ENCODE measurements at places on chromosomes 3 and 15.
A peak's percentile ranks its signal among the peaks of the same experiment; 100 is the strongest.

DNA sequence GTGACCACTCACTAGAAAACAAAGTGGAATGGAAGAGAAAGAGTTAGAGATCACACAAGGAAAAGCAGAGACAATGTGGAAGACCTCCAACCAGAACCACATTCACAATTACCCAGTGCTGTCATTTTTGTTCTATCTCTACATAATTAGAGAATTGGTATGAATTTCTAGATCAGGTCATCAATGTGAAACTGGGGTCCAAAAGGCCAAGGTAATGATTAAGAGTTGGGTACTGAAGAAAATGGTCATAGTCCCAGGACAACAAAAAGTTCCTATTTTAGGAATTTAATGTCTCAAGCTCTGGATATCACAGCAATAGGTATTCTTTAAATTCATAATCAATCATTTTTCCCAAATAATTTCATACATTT lies 84.7 kb upstream of the PPIB start:
- DNase-seq, result no peak

DNA sequence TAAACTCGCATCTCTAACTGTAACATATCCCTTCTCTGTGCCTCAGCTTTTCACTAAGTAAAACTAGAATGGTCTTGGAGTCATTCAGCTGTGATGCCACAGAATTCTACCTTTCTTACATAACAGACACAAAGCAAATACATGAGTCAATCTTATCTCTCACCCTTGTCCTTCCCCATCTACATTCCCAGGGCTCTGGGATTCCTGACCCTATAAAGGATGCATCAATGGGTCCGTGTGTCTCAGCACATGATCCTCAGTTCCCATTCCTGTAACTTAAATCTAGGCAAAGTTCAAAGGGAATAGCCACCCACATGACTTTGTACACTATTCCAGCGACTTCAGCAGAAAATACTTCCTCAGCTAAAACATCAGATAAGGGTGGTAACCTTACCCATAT lies 11.8 kb upstream of the ARL8B start:
- DNase-seq, result no peak

GRCh38 chr3:10387881-10388609 lies 67.1 kb upstream of the SEC13 start:
- DNase-seq, result no peak

GRCh38 chr3:138908846-138909245 lies 38.1 kb downstream of the FOXL2 start:
- no peak for DNase-seq

DNA sequence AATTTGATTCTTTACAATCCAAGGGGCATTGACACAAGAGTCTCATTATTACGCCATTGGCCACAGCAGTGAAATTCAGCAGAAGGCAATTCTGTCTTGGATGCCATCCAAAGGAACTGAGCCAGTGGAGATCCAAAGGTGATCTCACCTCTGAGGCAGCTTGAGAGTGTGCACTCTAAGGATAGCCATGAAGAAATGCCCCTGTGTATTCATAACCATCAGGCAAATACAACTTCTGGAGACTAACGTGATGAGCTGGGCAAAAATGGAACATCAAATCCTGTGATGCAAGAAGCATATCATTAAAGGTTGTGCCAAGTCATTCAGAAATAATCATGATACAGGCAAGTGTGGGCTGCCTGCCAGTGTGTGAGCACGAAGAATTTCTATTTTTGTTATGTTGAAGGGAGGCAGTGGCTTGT lies 41.4 kb downstream of the ROBO2 start:
- no peak for DNase-seq

DNA sequence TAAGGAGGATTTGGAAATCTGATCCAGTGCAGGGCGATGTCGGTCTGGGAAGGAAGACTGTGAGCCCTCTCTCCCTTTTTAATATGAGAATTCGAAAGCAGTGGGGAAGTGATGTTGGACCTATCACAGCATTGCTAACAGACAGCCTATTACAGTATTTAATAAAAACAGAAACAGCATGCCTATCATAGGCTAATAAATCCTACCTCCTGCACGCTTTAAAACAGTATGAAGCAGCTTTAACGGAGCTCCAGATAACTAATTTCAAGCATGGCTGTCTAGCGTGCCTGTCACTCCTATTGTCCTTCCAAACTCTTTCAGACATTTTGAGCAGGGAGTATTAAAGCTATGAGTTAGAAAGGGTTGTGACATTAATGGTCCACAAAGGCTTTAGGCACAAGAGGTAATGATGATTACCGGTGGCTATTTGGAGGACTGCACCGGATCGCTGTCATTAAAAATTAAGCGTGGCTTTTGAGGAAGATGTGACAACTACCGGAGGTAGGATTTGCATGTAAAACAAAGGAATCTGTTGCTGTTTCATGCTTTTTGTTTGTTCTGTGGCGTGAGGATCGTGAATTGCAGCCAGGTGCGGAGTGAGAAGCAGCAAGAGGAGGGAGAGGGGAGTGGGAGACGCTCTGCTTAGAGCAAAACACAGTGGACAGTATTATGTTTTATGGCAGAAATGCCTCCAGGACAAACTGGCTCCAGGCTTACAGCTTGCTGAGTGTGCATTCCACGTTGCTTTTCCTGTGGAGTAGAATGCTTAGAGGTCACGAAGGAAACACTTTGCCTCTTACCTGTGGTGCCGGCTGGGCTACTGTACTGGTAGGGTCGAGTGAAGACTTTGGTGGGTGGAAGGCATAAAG lies at the start of gene KCNMB2:
TSS of gene KCNMB2 (plus strand) at position 226 of the 869 bp plus-strand sequence.
- no peak for DNase-seq

DNA sequence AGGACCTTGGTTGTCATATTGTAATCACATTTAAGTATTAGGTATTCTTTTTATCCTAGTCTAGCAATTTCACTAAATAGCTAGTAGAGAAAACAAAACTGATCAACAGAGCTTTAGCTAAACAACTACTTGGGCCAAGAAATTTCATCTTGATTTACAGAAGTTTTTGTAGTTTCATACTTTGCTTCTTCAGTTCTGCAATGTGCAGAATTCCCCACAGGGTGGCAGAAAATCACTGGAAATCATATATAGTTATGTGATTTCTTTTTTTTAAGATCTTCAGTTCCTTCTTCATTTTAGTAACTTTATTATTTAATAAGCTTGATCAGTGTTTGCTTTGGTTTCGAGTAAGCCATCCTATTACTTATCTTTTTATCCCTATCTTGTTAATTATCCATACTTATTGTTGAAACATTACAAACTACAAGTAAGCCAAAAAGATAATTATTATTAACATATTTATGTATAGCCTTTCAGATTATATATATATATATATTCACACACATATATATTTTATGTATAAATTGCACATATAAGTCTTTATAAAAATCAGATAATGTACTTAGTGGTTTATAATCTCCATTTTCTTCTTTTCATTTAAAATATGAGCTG lies 2.2 kb upstream of the BNIP2 start:
- no peak for DNase-seq

GRCh38 chr3:119579366-119580066 lies at the start of gene ADPRH:
ADPRH (plus strand) TSS chr3:119579492; CDS start chr3:119582170, 2,678 bp downstream.
- peak; percentile 92 for DNase-seq

DNA sequence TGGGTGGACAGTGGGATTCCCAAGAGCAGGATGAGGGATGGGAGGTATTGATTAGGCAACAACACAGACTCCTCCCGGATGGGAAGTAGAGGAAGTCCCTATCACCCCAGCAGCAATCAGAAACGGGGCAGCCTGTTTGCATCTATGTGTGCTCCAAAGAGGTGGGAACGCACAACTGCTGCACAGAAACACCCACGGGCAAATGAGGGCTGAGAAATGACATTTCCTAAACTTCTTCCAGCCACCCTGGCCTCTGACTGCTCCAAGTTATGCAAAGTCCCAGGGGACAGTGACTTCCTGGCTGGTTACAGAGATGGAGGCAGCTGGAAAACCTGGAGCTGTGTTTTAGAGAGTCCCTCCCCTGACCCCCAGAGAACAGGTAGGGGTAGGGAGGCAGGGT lies 42.6 kb downstream of the HCN4 start:
- DNase-seq, result peak; percentile 50

DNA sequence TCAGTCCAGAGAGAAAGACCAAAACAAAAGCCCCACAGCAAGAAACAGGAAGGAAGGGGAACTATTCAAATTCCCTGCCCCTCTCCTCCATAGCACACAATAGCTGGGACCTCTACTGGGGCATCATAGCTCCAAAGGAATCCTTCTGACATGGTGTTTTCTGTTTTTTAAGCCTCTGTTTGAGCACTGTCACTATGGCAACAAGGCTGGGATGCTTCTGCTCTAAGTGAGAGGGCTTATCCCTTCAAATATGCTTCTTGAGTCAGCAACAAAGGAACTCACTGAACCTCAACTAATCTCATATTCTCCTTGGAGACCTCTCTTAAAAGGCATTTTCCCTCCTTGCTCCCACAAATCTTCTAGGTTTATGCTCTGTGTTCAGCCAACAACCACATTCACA lies 40.5 kb downstream of the MYLK start:
- peak; percentile 13 for DNase-seq

DNA sequence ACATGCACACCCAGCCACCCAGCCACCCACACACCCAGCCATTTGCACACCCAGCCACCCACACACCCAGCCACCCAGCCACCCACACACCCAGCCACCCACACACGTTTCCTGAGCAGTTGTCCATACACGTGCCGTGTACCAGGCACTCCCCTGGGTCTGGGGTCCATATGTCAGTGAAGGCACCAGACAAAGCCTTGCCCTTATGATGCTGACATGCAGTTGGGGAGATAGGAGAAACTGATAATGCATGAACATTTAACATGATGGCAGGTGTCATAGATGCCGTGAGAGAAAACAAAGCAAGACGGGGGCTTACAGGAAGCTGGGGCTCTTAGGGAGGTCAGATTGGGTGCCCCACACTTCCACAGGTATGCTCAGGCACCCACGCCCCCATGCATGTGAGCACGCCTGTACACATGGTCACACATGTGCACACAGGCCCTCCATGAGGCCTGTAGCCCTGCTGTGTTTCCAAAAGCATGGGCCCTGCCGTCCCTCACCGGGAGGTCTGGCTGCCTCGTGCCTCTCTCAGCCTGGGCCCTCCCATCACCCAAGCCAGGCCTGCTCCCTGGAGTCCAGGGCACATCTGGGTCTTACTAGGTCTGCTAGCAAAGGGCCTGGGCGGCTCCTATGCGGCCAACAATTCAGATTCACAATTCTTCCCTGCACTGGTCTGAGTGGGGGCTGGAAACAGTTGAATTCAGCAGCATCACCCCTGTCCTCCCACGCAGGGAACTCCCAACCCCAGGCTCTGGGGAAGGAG lies 3.6 kb upstream of the DNAJB8 start:
- no peak for DNase-seq

- DNase-seq, result no peak
Observed at GRCh38 chr15:55457401-55458022, 49.2 kb downstream of the PIERCE2 start.

DNA sequence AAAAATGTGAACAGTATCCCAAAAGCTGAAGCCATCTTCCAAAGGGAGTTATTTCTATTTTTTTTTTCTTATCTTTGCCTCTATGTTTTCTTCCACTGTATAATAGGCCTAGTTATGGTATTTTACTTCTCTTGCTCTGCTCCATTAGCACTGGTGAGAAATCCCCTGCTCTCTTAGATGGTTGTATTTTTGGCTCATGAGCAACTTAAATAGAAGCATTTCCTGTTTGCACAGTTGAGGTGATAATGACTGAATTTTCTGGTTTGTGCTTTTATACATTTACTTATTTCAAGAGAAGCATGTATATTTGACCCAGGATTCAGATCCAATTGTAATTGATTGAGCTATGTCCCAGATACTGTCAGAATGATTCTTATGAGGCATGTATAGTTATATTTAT lies 61.6 kb upstream of the CD200R1L start:
- DNase-seq, result no peak

GRCh38 chr15:100241572-100242482 lies 99.9 kb downstream of the ADAMTS17 start:
- DNase-seq, result peak; percentile 58

DNA sequence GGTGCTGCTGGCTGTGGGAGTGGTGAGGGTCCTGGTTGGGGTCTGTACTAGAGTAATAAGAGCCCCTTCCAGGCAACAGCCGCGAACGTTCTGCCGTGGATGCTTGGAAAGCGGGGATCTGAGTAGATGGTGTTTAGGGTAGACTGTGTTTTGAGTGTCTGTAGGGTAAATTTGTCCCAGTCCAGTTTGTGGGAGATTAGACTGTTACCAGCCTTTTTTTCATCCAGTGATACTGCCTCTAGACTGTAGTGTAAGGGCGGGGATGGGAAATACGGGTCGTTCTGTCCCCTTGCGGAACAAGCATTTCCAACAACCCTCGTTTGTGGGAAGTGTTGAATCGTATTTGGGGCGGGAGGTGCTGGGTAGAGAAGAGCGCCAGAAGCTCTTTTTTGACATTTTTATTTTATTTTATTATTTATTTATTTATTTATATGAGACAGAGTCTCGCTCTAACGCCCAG lies 424 bp downstream of the HAUS2 start:
- no peak for DNase-seq

DNA sequence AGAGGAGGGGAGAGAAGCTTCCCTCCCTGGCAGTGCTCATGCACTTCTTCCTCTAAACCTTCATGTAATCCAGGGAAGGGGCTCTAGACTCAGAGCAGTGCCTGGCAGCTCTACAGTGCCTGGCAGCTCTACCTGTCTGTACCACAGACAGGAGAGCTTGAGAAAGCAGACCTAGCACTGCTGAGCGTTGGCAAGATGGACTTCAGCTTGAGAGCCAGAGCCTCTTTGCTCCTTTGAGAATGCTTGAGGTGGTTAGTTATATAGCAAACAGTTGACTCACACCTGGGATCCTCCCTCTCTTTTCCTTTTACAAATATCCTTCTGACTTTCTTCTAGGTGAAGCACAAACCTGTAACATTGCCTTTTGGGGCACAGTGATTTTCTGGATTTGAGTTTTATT lies 20.9 kb downstream of the FBXO22 start:
- no peak for DNase-seq

- no peak for DNase-seq
Observed at GRCh38 chr3:23294770-23295387, 91.8 kb downstream of the UBE2E2 start.

GRCh38 chr15:31513178-31513577 lies 186.5 kb downstream of the KLF13 start:
- no peak for DNase-seq

- peak; percentile 92 for DNase-seq
Observed at GRCh38 chr3:169668957-169669741, 5.6 kb upstream of the MECOM start.
